ENCODE measurements at places on chromosomes 16 and 17. TPM values are rescaled to one million over a fixed set of nuclear protein-coding genes. Genes with fewer than 3 reads are reported as not detected.

DNA sequence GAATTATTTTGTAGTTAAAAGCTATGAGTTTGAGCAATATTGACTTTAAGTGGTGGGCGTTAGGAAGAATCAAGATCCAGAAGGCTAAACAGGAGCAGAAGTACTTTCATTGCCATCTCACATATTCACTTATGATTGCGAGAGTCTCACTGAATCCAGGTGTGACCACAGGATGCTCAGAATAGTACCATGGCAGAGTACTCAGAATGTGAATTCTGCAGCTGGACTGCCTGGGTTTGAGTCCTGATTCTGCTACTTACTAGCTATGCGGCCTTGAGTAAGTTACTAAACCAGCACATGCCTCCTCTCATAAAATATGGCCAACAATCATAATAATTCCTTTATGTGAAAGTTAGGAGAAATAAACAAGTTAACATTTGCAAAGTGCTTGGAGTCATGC is 109.5 kb downstream of the CA10 start:
- no peaks in the 10 kb centered on the region for H3K36me3 ChIP-seq
- H3K4me3 ChIP-seq = no peak overlapping the region
- no peak for DNase-seq
- no peak overlapping the region for H3K27ac ChIP-seq

DNA sequence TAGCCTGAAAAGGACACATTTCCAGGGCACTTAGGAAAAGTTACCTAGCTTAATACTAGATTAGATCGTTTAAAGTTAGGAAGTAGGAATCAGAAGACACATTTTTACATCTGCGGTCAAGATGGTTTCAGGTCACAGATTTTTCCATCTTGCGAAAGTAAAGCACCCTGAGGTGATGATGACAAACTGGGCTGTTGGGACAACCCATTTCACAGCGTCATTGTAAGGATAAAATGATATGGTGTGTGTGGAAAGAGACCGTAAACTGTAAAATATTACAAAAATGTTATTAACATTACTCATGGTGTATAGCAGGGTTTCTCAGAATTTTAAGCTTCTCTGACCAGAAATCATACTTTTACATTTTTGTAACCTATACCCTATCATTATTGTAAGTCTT is 10.1 kb upstream of the MAP2K6 start:
- H3K36me3 ChIP-seq = no peaks in the 10 kb centered on the region
- no peak overlapping the region for H3K27ac ChIP-seq
- no peak for DNase-seq

- peaks cover 61% of the 10 kb centered on the region for H3K4me1 ChIP-seq
- no peaks in the 10 kb centered on the region for H3K27me3 ChIP-seq
- H3K27ac ChIP-seq = peak overlapping the region; percentile 64
- no peak for DNase-seq
These were observed 8.2 kb upstream of the EIF1 start for GRCh38 chr17:41680426-41681040.

DNA sequence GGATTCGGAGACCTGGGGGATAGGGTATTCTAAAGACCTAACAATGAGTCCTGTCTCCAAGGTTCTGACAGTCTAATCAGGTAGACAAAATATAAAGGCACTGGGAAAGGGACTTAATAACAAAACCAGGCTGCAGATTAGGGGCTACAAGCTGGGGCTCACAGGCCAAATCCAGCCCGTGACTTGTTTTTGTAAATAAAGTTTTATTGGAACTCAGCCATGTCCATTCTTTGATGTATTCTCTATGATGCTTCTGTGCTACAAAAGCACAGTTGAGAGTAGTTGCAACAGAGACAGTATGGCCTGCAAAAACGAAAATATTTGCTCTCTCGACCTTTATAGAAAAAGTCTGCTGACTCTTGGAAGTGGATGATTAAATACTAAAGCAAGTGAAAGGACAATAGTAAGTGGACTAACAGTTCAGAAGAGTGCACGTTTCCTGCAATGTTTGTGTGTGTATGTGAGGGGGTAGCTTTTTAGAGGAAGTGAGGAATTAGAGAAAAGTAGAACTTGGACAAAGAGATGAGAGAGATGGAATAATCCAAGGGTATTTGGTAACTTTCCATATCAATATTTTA is 115.4 kb upstream of the ZFHX3 start:
- DNase-seq = no peak
- no peaks in the 10 kb centered on the region for H3K4me1 ChIP-seq
- no peak overlapping the region for H3K4me3 ChIP-seq
- H3K36me3 ChIP-seq = no peaks in the 10 kb centered on the region
- no peaks in the 10 kb centered on the region for H3K27me3 ChIP-seq
- no peak overlapping the region for H3K27ac ChIP-seq

TBC1D3 gene
- total RNA-seq = 2.6 TPM

GRCh38 chr17:3529817-3530741 is 27.5 kb downstream of the TRPV3 start:
- H3K27ac ChIP-seq = no peak overlapping the region
- no peaks in the 10 kb centered on the region for H3K36me3 ChIP-seq
- H3K4me1 ChIP-seq = peaks cover 4% of the 10 kb centered on the region
- no peak overlapping the region for H3K4me3 ChIP-seq

DNA sequence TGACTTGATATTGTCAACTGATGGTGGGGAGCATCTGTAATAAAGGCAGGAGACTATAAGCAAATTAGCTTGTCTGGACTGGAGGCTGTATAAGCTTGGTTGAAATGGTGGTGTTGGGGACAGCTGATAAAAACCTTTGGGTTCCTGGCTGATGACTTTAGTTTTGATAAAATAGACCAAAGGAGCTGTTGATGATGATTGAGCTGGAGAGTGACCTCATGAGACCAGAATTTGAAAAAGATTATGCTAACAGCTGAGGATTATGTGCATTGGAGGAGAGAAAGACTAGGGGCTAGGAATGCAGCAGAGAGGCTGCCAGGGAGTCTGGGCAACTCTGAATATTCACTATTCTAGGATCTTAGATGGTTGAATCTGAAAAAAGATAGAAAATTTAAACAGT is 8.7 kb upstream of the CDC27 start:
- no peak overlapping the region for H3K4me3 ChIP-seq
- no peak overlapping the region for H3K27ac ChIP-seq
- peaks cover 18% of the 10 kb centered on the region for H3K4me1 ChIP-seq
- peaks cover 4% of the 10 kb centered on the region for H3K27me3 ChIP-seq
- no peaks in the 10 kb centered on the region for H3K36me3 ChIP-seq

DNA sequence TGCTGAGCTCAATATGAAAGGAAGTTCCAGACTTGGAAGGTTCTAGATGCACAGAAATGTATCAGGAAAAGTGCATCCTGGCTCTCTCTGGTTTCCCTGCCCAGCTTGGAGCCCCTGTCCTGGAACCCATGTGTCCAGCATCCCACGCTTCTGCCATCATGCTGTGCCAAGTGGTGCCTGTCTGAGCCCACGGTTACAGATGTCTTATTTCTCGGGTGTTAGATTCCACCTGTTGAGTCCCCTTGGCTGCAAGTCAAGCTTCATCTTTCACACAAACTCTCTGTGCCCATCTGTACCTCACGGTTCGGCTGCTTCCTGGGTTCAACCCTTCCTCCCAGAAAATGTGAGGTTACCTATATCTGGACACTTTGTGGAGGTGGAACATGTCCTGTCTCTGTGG is 22.5 kb downstream of the OR1D5 start:
- H3K36me3 ChIP-seq = no peaks in the 10 kb centered on the region
- peak; percentile 14 for DNase-seq
- H3K4me3 ChIP-seq = no peak overlapping the region
- no peak overlapping the region for H3K27ac ChIP-seq
- no peaks in the 10 kb centered on the region for H3K4me1 ChIP-seq

GRCh38 chr17:7292194-7292593 is 2.2 kb downstream of the YBX2 start:
- H3K4me3 ChIP-seq = no peak overlapping the region
- H3K36me3 ChIP-seq = no peaks in the 10 kb centered on the region
- peaks cover 21% of the 10 kb centered on the region for H3K4me1 ChIP-seq
- H3K27ac ChIP-seq = no peak overlapping the region

DNA sequence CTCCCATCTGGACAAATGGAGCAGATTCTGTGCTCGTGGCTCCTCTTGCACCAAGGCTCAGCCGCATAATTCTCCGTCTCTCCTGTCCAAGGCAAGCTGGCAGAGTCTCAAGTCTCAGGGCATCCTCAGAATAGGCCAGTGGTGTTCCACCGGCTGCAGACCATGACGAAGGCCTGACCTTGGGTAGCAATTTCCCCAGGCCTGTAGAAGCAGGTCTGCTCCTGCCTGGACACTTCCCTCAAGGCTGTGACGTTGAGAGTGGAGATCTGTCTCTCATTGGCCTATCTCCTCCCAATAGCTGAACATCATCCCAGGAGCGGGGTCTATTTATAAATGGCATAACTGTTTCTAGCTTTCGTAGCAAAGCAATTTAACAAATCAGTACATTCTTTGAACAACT is 33.3 kb upstream of the SRSF1 start:
- peaks cover 68% of the 10 kb centered on the region for H3K27me3 ChIP-seq
- H3K27ac ChIP-seq = no peak overlapping the region
- no peak overlapping the region for H3K4me3 ChIP-seq
- no peaks in the 10 kb centered on the region for H3K4me1 ChIP-seq

DNA sequence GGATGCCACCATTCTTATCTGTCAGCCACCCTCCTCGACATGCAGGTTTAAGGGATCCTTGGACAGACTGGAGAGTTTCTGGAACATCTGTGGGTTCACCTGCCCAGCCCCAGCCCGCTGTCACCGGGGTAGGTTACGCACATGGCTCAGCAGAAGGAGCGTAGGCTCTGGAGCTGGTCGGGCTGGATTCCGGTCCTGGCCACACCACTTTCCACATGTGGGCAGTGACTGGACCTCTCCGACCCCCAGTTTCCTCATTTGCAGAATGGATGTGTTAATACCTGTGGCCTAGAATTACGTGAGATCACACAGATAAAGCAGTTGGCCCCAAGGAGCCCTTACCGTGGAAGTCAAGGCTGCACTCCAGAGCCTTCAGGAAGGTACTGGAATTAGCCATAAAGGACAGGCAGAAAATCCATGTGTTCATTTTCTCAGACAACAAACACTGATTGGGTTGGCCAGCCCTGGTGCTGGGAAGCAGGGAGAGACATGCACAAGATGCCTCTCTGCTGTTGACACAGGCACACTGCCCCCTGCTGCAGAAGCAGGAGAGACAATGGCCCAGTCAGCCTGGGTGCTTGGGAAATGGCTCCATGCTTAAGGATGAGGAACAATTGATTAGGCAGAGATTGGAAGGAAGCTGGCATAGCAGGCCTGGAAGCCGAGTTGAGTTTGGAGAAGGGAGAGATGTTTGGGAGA is 58.8 kb downstream of the SF3B3 start:
- no peak overlapping the region for H3K4me3 ChIP-seq
- DNase-seq = no peak
- H3K27me3 ChIP-seq = peaks cover 3% of the 10 kb centered on the region
- no peaks in the 10 kb centered on the region for H3K36me3 ChIP-seq

DNA sequence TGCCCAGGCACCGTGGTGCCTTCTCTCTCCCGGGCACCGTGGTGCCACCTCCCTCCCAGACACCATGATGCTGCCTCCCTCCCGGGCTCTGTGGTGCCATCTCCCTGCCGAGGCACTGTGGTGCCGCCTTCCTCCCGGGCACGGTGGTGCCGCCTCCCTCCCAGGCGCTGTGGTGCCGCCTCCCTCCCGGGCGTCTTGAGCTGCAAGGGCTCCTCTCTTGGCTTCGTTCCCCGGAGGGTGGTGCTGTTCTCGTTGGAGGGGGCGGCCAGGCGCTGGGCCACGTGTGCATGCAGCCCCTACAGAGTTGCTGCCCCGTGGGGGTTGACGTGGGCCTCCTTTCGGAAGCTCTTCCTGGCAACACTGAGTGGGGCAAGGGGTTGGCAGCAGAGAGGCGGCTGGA is 8.2 kb downstream of the CENPX start:
- no peaks in the 10 kb centered on the region for H3K27me3 ChIP-seq
- no peak for DNase-seq

ZNF747 gene
- total RNA-seq = 13.2 TPM

TMEM235 gene
- total RNA-seq = not detected

KRT20 gene
- not detected for total RNA-seq

DNA sequence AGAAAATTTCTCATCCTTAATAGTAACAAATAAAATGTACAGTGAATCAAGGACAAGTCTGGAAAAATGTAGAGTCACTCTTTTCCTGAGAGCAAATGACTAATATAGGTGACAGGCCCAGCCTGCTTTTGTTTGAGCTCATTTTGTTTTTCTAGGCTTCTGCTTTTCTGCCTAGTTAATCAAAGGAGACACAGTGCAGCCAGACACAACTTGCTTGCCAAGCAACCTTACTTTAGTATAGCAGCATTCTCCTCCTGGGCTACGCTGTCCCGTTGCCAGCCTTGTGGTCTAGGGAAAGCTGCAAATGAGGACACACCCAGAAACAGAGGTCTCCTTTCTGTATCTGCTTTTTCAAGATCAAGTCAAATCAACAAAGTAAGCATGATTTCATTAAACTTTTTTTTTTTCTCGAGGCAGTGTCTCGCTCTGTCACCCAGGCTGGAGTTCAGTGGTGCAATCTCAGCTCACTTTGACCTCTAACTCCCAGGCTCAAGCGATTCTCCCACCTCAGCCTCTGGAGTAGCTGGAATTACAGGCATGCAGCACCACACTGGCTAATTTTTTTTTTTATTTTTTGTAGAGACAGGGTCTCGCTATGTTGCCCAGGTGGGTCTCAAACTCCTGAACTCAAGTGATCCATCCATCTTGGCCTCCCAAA is 17.2 kb downstream of the GINS3 start:
- H3K4me1 ChIP-seq = no peaks in the 10 kb centered on the region
- DNase-seq = no peak
- peaks cover 2% of the 10 kb centered on the region for H3K36me3 ChIP-seq
- H3K4me3 ChIP-seq = no peak overlapping the region
- H3K27ac ChIP-seq = no peak overlapping the region

GRCh38 chr16:10576390-10577304 is 3.8 kb downstream of the EMP2 start:
- H3K36me3 ChIP-seq = no peaks in the 10 kb centered on the region
- no peak for DNase-seq
- no peak overlapping the region for H3K27ac ChIP-seq
- H3K4me3 ChIP-seq = no peak overlapping the region

SDR42E2 gene
- total RNA-seq = not detected

CTRB1 gene
- not detected for total RNA-seq

Measured in activated CD8-positive, alpha-beta memory T cell treated with anti-CD3 and anti-CD28 coated beads, Interleukin-2, amount 10 ng/mL, durations not matched to agents 7 days and 5 days (primary cell).